ENCODE measurements at places on chromosomes 13 and 19.

DNA sequence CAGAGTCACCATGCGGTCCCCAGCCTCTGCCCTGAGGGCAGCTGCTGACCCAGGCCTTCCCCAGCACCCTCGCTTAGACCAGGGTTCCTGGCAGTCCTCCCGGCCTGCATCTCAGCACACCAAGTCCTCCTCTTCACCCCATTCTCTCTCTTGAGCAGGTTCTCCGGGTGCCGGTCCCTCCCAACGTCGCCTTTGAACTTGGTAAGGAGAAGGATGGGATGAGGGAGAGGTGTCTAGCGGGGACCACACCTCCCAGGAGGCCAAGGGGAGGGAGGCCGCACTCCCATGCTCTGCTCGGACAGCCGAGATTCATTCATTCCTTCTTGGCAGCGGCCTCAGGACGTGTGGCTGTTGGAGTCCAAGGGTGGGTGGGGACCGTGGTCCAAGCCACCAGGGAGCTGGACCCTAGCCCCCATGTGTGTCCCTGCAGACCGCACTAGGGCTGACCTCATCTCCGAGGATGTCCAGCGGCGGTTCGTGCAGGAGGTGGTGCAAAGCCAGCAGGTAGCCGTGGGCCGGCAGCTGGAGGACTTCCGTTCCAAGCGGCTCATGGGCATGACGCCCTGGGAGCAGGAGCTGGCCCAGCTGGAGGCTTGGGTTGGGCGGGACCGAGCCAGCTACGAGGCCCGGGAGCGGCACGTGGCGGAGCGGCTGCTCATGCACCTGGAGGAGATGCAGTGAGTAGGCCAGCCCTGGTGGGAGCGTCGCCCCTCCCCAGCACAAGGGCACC lies 9.4 kb downstream of the ARHGEF1 start:
- DNase-seq = no peak

DNA sequence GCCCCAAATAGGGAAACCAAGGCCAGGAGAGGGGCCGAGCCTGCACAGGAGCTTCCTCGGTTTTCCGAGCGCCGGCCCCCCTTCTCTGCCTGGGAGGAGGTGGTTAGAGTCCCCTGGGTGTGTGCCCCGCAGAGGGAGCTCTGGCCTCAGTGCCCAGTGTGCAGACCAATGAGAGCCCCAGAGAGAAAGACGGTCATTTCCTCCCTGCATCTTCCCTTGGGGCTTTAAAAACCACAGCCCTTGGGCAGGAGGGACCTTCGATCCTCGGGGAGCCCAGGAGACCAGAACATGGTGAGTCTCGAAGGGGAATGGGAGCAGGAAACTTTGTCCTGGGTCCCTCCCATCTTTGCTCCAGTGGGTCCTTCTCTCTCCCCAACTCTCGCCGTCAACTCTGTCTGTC lies at the start of gene C5AR1:
Gene C5AR1 (plus strand): TSS at position 254 of the 400 bp plus-strand sequence. CDS start 35 bp downstream, at position 289.
- DNase-seq = peak; percentile 83

- no peak for DNase-seq
Observed at GRCh38 chr13:47480121-47480520, 521.0 kb downstream of the SUCLA2 start.

DNA sequence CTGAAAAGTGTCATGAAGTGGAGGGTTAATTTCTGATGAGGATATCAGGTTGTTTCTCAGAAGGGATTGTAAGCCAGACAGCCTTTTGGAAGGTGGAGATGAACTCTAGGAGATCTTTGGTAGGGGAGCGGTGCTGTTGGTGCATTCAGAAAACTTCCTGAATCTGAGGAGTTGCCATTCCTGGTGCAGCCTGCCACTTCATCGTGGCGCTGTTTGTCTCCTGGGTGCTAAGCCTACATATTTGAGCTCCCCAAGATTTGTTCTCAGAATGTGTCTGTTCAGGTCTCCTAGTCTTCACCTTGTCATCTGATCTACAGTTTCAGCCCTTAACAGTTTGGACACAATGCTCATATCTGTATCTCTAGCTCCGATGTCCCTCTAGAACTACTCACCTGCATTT lies 285.6 kb downstream of the MTUS2 start:
- DNase-seq = no peak

DNA sequence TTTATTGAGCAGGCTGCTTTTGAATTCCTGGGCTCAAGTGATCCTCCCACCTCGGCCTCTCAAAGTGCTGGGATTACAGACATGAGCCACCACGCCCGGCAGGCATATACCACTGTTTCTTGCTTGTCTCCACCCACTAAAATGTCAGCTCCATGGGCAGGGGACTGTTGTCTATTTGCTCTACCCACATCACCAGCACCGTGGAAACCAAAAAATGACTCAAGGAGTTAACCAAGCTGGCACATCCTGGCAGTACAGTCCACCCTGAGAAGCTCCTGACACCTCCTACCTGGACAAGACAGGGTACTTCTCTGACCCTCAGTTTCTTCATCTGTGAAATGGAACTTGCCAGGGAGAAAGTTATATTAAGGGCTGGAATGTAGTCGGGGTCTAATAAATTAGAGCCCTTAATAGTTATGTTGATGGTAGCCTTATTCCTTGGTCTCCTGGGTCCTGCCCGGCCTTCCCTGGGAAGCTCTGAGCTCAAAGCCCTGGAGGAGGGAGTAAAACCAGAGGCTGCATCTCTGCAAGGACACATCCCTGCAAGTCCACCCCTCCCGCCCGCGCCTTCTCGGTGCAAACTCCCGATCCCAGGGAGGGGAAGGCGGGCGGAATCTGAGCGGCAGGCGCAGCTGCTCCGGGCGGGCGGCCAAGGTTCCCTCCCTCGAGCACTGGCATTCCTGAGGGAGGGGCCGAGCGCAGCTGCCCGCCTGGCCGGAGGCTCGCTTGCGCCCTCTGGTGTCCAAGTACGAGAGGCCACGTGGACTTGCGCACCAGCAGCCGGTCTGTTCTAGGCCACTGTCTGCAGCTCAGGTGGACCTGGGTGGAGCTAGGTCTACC lies 14.1 kb downstream of the RDH8 start:
- DNase-seq = peak; percentile 79

GRCh38 chr19:54133312-54133956 lies 4.1 kb upstream of the CNOT3 start:
- DNase-seq = no peak

DNA sequence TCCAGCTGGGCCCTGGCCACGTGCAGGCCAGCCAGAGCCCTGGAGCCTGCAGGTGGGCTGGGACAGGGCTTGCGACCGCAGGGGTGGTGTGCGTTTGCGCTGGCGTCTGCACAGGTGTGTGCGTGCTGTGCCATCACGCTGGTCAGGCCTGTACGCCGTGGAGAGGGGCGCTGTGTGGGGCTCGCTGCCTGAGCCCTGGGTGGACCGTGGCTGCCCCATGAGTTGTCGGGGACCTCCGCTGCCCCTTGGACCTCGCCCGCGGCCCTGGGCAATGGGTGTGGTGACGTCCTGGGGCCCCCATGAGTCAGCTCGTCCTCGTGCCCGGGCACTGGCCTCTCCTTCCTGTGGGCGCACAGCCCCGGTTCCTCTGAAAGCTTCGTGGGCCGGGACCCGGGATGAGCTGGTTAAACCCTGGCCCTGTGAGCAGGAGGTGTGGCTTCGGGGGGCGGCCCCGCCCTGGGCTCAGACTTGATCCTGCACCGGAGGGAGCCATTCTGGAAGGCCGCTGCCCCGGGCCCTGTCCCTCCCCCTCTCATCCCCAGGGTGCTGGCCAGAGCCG lies 6.8 kb downstream of the CSNK1G2 start:
- peak; percentile 53 for DNase-seq

DNA sequence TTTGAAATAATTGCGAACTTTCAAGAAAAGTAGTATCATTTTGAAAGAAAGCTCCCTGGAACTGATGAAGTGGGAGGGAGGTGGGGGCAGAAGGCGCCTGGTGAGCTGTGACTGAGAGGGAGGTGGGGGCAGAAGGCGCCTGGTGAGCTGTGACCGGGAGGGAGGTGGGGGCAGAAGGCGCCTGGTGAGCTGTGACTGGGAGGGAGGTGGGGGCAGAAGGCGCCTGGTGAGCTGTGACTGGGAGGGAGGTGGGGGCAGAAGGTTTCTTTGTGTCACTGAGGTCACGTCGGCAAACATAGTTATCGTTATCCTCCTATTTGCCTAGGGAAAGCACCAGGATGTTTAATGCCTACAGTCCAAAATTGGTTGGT lies 24.2 kb downstream of the C2CD4C start:
- DNase-seq = no peak

GRCh38 chr13:44756276-44756810 lies 180.2 kb upstream of the TSC22D1 start:
- DNase-seq = peak; percentile 15

GRCh38 chr13:103218253-103218652 lies 152.0 kb upstream of the SLC10A2 start:
- no peak for DNase-seq

DNA sequence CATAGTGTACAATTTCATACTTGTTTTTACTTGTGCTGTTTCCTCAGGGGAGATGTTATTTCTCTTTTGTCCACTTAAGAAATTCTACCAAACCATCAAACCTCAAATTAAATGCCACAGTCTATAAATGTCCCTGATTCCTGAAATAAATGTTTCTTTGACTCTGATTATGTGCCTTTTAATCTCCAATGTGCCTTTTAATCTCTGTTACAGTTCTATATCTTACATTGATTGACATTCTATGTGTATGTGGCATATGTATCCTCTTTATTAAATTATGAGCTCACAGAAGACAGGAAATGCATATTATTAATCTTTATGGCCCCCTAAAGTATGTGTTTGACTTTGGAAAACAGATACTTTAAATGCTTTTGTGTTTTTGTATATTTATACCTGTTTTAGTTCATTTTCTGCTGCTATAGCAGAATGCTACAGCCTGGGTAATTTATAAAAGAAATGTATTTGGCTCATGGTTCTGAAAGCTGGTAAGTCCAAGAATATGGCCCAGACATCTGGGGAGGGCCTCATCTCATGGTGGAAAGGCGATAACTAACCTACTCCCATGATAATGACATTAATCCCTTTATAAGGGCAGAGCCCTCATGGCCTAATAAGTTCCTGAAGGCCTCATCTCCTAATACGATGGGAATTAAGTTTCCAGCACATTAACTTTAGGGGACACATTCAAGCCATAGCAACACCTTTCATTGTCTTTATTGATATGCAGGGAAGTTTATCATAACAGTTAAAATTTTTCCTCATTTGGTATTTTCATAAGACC lies 403.9 kb downstream of the LIG4 start:
- DNase-seq = no peak

GRCh38 chr13:99648927-99649326 lies 147.7 kb downstream of the TM9SF2 start:
- no peak for DNase-seq

- peak; percentile 14 for DNase-seq
Observed at GRCh38 chr13:95243207-95243606, 58.0 kb downstream of the ABCC4 start.

DNA sequence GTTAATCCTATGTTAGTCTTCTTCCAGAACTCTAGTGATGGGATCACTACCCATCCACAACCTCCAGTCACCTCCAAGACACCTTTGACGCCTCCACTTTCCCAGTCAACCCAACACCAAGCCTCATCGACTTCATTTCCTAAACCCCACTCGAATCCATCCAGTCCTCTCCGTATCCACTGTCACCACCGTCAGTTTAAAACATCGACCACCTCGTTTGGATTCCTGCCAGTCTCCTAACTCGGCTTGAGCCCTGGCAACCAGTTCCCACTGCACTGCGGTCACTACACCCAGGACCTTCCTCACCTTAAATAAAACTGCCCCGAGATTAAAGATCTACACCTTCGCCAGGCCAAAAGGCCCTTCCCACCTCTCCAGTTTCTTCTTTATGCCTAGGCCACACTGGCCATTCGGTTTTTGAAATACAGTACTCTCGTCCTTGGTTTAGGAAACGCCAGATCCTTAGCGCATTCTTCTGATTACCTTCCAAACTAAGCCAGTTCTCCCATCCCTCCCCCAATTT lies 1.2 kb downstream of the MTIF3 start:
- DNase-seq = no peak

- DNase-seq = no peak
Observed at GRCh38 chr13:110297766-110298504, 9.0 kb downstream of the COL4A1 start.

GRCh38 chr13:40429706-40430545 lies 236.5 kb downstream of the FOXO1 start:
- DNase-seq = peak; percentile 18

DNA sequence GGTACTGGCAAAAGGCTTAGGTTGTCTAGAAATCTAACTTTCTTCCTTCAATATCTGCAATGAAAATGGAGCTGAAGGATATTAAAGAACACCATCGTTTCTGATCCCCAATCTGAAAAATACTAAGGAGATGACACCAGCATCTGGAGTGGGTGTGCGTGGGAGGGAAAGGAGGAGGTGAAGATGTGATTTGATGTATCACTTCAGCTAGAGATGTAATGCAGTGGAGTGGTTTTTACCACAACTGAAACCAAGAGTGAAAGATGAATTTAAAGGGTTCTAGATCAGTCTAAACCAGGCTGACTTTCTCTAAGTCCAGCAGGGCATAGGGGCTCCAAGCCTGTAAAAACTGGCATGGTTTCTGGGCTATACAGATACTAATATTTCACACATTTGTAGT lies 148.4 kb downstream of the AKAP11 start:
- no peak for DNase-seq

GRCh38 chr13:72808917-72809500 lies 27.1 kb downstream of the PIBF1 start:
- DNase-seq = peak; percentile 19

- no peak for DNase-seq
Observed at GRCh38 chr19:10554760-10555609, 10.8 kb downstream of the KRI1 start.

- no peak for DNase-seq
Observed at GRCh38 chr13:66914155-66914554, 316.0 kb downstream of the PCDH9 start.

- no peak for DNase-seq
Observed at GRCh38 chr19:35736913-35737886, 5.1 kb downstream of the IGFLR1 start.

GRCh38 chr13:25118378-25118905 lies 22.5 kb downstream of the PABPC3 start:
- no peak for DNase-seq

DNA sequence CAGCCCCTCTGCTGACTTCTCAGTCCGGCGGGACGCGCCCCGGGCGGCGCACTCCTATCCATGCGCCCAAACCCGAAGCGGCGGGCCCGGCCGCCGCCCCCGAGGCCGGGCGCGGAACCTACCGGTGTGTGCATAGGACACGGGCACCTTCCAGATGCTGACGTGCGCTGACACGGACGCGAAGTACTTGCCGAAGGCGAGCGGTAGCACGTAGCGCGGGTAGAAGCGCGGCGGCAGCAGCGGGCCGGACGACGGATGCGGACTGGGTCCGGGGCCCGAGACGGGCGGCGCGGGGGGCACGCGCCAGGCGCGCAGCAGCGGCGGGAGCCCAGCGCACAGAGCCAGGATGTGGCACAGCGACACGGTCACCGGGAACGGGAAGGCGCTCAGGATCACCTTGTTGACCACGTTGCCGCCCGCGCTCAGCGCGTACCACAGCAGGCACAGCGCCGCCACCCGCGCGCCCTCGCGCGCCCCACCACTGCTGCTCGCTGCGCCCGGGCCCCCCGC lies 338 bp downstream of the SLC35E1 start:
- peak; percentile 24 for DNase-seq

GRCh38 chr19:17078920-17079709 lies 3.5 kb downstream of the MYO9B start:
- peak; percentile 77 for DNase-seq

DNA sequence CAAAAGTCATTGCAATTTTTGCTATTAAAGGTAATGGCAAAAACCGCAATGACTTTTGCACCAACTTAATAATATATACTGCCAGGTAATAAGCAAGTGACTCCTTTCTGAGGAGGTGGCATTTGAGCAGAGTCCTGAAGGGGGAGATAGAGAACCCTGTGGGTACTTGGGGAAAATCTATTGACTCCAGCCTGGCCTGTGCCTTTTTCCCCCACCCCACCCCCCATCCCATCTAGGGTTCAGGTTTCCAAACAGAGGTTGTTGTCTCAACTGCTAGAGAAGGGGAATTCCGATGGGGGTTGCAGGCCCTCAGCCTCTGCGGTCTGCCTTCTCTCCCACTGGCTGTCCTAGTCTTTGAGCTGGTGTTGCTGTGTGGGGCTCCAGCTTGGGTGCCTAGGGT lies 11.5 kb downstream of the S1PR2 start:
- DNase-seq = peak; percentile 29

Data from inflammatory macrophage treated with lipopolysaccharide for 4 hours (primary cell).